ENCODE measurements at places on chromosomes 12 and 14.

DNA sequence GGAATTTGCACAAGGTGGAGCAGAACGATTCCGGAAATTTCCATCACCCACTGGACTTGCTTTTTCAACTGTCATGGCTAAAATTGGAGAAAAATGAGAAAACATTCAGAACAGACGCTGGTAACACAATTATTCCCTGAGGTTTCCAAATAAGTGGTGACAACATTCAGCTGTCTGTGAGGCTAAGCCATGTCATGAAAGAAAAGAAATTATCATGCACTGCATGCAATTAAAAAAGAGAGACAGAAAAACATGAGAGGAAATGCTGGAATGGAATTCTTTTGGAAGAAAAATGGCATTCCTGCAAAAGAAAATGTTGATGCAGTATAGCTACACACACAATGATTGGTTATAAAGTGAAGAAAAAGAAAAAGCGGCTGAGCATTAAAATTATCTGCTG, 87.3 kb downstream of the C2CD5 start:
- no peak for DNase-seq

DNA sequence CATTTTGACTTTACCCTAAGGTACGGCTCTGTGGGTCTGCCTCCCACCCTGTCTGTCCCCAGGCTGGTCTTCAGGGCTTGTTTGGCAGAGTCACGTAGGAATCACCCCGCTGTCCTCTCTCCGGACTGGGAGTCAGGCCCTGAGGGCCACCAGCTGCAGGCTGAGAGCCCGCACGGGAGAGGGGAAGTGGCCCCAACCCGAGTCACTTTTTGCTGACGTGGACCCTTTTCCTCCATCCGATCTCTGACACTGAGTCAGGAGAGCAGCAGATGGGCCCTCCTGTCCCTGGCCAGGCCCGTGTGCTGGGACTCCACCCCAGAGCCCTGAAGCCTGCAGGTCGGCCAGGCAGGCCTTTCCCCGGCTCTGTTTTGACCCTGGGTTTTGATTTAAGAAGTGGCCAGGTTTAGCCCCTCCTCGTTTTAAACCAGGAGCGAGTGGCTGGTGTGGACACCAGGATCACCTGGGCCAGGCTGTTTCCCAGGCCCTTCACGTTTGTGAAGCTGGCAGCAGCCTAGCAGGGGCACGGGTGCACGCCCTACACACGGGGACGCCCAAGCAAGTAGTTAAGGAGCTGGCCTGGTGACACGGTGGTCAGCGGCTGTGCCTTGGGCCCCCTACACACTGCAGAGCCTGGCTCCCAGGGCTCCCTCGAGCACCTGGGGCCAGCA, 12.5 kb upstream of the TEX22 start:
- DNase-seq: no peak

DNA sequence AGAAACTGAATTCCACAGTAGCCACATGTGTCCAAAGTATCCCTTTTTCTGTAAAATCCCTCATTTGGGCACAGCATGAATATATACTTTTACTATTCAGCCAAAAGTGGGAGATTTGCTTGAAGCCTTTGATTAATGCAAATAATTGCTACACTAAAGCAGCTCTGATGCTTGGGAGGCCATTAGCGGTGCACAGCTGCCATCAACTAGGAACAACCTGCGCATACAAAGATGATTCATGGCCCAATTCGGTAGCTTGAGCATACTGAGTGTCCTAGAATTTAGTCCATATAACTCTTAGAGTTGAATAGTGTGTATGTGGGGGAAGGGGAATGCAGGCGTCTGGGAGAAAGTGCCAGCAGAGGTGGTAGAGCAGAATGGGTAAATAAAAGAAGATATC, 277.0 kb upstream of the RMST start:
- DNase-seq: no peak

GRCh38 chr14:102187044-102187443, 47.3 kb downstream of the WDR20 start:
- DNase-seq: peak; percentile 37

GRCh38 chr14:103738701-103739451, 23.3 kb downstream of the ZFYVE21 start:
- DNase-seq: no peak

- no peak for DNase-seq
These were observed 254.0 kb downstream of the NTF3 start for GRCh38 chr12:5685935-5686334.

DNA sequence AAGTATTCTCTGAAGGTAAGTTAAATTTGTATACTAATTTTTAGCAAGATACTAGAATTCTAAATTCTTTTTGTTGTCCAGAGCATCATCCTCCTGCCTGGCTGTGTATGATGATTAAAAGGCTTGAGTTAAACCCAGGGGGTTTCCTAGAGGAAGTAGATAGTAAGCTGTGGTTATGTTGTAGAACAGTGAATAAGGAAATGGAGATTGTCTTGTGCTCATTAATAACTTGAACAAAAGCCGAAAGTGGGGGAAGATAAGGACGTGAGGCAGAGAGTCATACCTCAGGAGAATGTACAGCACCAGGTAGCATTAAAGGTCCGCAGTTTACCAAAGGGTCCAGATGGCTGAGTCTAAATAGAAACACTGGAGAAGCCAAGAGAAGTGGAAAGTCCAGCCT, 42.0 kb downstream of the CKB start:
- no peak for DNase-seq

DNA sequence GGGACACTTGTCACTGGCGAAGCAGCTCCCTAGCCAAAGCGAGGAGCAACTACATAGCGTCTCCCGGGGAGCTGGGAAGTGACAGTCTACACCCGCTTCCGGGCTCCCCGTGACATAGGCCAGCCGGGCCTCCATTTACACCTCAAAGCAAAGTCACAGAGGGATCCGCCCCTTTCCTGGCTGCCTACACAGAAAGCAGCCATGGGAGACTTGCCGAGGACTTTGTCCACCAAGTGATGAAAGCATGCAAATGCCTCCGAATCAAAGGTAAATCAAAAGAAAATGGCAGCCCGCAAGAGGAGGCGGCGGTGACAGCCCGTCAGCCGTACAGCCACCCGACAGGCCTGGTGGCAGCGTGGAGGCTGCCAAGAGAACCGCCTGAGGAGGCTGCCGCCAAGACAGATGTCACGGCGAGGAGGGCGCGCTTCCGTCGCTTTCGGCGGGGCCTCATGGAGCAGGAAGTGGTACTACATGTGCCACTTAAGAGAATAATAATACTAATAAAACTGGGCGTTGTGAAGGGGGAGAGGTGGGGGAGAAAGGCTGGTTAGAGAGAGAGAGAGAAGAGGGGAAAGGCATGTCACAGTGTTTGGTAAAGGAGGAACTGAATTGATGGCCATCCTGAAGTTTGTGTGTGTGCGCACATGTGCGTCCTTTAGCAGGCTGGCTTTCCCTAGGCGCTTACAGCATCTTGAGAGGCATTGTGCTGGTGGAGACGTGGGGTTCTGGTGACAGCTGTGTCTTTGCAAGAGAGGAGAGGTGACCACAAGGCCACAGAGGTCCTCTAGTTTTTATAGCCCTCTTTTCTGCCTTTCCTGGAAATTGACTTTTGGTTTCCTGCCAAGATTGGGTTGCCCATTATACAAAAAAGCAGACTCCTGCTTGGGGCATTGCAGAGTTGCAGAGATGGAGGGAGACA, 661.7 kb downstream of the VRK1 start:
- no peak for DNase-seq

GRCh38 chr14:33899723-33900341, 51.0 kb downstream of the EGLN3 start:
- DNase-seq: no peak

- DNase-seq: no peak
These were observed 87.8 kb downstream of the DDX51 start for GRCh38 chr12:132056320-132056719.

DNA sequence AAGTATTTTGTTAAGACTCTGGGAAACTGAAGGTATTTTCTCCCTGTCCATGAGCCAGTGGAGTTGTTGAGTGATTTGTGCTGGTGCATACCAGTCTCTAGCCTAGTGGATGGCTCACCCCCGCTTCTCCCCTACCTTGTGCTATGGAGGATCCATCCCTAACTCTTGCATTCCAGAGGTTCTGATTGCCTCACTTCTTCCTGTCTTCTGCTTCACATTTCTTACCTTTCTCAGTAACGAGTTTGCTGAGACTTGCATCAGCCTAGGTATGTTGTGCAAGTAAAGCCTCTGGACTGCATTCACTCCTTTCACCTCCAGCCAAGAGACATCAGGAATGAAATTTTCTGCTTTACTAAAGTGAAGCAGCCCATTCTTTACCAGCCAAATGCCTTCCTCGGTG, 391.6 kb downstream of the ZFP36L1 start:
- no peak for DNase-seq

DNA sequence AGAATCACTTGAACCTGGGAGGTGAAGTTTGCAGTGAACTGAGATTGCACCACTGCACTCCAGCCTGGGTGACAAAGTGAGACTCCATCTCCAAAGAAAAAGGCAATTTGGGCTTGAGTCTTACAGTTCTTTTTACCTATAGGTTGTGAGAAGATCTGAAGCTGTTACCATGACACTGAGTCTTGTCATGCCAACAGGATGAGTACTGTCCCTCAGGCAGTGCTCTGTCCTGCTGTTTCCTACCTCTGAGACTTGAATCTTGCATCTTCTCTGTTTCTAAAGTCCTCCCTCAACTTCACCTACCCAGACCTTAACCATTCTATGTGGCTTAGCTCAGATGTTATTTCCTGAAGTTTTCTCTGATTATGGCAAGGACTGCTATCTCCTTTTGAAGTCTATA, 400.8 kb upstream of the PRICKLE1 start:
- no peak for DNase-seq

DNA sequence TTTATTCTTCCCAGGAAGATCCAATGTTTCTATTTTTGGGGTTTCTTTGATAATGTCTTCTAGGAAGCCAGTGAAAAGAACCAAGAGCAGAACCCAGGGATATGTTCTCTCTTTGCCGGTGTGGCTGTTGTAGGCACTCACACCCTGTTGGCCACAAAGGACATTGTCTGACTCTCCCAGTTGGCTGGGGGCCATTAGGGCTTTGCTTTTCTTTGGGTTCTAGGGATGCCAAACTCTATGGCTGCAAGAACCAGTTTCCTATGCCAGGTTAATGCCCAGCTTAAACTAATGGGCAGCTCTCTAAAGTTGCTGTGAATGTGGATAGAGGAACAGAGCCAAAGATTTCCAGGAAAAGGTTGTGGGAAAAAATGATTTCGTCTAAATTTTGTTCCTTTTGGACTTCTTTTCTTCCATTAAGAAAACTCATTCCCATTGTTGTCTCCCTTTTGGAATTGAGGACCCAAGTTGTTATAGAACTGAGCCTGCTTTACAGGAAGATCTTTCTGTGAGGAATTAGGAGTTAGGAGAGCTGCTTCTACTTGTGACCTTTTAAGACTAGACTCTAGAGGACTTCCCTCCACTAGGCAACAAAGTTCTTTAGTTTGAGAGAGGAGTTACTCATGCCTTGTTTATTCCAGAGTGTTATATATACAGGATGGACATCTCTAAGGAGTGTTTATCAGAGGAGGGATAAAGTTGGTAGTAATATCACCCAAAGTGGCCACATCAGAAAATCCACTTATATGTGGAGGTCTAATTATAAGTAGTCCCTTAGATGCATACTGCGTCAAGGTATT, 13.1 kb downstream of the COPZ1 start:
- no peak for DNase-seq

DNA sequence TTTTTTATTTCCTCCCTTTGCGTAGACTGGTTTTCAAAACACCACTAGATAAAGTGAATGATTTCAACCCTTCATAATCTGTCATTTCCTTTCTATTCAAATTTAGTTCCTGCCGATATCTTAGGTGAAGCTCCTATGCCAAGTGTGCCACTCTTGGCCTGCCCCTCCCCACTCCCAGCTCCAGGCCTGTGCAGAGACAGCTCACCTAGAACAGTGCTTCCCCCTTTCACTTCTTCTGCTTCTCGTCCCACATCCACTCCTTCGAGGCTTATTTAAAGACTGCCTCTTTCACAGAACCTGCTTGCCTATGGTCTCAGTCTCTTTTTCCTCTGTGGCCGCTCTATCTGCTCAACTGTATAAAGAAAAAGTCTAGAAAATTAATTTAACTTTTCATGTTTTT, 473.8 kb downstream of the RAD51B start:
- DNase-seq: no peak

- no peak for DNase-seq
These were observed 68.8 kb downstream of the RAD52 start for GRCh38 chr12:880656-881055.

DNA sequence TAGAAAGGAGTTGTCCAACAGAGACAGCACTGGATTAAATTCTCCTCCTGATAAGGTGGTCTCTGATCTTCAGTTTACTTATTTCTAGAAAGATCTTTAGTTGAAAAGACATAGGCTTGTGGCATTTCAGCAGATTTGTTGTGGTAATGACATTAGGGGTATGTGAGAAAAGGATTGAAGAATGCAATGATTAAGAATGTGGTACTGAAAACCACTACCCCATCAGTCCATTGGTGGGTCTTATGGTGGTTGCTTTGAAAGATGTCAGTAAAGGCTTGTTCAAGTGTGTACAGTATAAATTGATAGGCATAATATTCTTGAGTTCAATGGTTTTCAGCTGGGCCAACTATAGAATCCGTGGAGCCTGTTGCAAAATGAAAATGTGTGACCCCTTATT, 10.8 kb downstream of the PPFIBP1 start:
- no peak for DNase-seq

DNA sequence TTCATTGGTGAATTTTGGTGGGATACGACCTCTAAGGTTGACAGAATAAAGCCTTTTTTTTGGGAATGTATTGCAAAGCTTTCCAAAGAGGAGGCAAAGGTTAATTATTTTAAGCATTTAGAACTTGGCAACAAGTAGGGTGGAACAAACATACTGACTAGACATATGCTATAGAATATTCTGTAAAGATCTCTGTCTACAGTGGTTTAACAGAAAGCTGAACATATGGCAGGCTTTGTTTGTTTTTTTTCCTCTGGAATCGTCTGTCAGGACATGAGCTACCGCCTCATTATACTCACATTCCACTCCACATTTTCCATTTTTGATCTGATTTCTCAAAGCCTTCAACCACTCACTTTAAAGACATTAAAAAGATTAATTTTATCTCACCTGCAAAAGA, 153.4 kb upstream of the PELI2 start:
- DNase-seq: no peak

GRCh38 chr14:54343272-54344121, 53.3 kb upstream of the CDKN3 start:
- DNase-seq: no peak
